Hepatocyte (in vitro differentiated cells): ENCODE measurements at places on chromosomes 3 and 15. TPM values are rescaled to one million over a fixed set of nuclear protein-coding genes. Genes with fewer than 3 reads are reported as not detected.

- DNase-seq = no peak
- no peak overlapping the region for H3K27ac ChIP-seq
- H3K27me3 ChIP-seq = no peaks in the 10 kb centered on the region
Measured at GRCh38 chr15:55179141-55179540, 17.6 kb downstream of the RSL24D1 start.

TMC3 gene
- 0.12 and 0.43 TPM in 2 replicates for total RNA-seq

- no peak overlapping the region for H3K27ac ChIP-seq
- H3K4me3 ChIP-seq = no peak overlapping the region
- no peak for DNase-seq
- no peaks in the 10 kb centered on the region for H3K27me3 ChIP-seq
Measured at GRCh38 chr3:11565072-11565471, 78.6 kb downstream of the VGLL4 start.

GRCh38 chr3:133939463-133939835, 43.8 kb upstream of the RAB6B start:
- no peak overlapping the region for H3K27ac ChIP-seq
- H3K36me3 ChIP-seq = no peaks in the 10 kb centered on the region

DNA sequence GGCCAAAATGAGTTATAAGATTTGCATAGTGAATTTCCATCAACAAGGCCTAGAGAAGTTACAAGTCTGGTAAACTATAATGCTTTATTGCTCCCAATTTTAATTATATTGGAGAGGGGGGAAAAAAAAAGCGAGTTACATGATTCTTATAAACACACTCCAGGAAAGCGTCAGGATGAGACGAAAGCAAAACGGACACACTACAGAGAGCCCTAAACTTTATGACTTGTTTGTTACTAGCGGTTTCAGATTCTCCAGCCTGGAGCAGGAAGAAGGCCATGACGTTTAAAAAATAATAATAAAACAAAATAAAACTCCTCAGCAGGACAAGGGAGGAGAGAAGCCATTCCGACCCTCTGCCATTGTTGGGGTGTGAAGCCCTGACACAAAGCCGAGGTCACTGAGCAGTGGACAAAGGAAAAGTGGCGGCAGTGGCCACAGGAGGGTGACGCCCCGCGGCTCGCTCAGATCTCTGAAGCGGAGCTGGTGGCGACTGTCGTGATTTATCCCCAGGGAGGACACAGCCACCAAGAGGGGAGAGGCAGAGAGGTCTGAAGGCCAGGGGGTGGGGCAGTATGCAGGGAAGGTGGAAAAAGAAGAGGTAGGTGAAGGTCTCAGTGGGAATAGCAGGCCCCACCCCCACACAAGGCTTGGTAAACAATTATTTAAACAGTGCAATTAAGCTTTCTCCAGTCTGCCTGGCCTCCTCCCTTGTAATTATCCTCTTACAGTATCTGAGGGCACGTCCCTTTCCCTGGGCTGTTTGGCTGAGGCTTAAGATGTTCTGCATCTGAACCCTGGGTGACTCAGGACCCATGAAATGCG, 45.3 kb downstream of the ADAMTS9 start:
- no peaks in the 10 kb centered on the region for H3K27me3 ChIP-seq
- H3K4me3 ChIP-seq = no peak overlapping the region
- no peaks in the 10 kb centered on the region for H3K36me3 ChIP-seq
- H3K27ac ChIP-seq = peak overlapping the region; percentile 83

GRCh38 chr15:66587749-66588148, 22.0 kb upstream of the LCTL start:
- no peaks in the 10 kb centered on the region for H3K4me1 ChIP-seq
- no peak overlapping the region for H3K4me3 ChIP-seq
- DNase-seq = no peak
- no peaks in the 10 kb centered on the region for H3K36me3 ChIP-seq
- no peaks in the 10 kb centered on the region for H3K27me3 ChIP-seq

GRCh38 chr15:82788496-82788895, 17.4 kb downstream of the FSD2 start:
- DNase-seq = no peak
- no peaks in the 10 kb centered on the region for H3K27me3 ChIP-seq
- H3K4me1 ChIP-seq = no peaks in the 10 kb centered on the region
- H3K36me3 ChIP-seq = no peaks in the 10 kb centered on the region
- H3K4me3 ChIP-seq = no peak overlapping the region

- H3K27me3 ChIP-seq = no peaks in the 10 kb centered on the region
- no peak overlapping the region for H3K27ac ChIP-seq
- H3K36me3 ChIP-seq = no peaks in the 10 kb centered on the region
- H3K4me1 ChIP-seq = peaks cover 31% of the 10 kb centered on the region
Measured at GRCh38 chr3:25465266-25465860, 37.3 kb downstream of the RARB start.

DNA sequence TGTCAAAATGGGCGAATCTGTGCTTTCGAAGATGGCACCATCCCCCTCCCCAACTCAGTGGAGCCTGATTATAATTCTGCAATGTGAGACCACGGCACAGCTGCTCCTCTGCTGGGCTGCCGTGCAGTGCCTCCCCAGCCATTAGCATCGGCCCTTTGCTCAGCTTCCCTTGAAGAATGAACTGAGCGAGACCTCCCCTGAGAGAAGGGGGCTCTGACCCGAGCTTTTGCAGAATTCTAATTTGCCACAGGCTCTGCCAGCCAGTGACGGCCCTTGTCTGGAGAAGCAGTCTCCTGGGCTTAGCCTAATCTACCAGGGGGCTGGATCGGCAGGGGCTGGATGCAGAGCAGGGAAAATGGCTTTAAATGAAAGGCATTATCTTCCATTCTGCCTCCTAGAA, 57.2 kb downstream of the GLDN start:
- H3K36me3 ChIP-seq = no peaks in the 10 kb centered on the region
- no peak for DNase-seq
- H3K27me3 ChIP-seq = no peaks in the 10 kb centered on the region
- no peak overlapping the region for H3K27ac ChIP-seq
- no peak overlapping the region for H3K4me3 ChIP-seq
- H3K4me1 ChIP-seq = no peaks in the 10 kb centered on the region

CFAP161 gene
- 0.32 TPM in 1 of 2 replicates, not detected in the other for total RNA-seq

ZNF502 gene
- total RNA-seq = 1.8 and 3.3 TPM in 2 replicates

GRCh38 chr3:186094271-186094670, 14.6 kb downstream of the ETV5 start:
- DNase-seq = no peak
- H3K27me3 ChIP-seq = no peaks in the 10 kb centered on the region
- H3K27ac ChIP-seq = no peak overlapping the region
- H3K4me3 ChIP-seq = no peak overlapping the region

GRCh38 chr3:197007296-197007940, 22.2 kb downstream of the MELTF start:
- H3K4me1 ChIP-seq = peaks cover 11% of the 10 kb centered on the region
- peak; percentile 65 for DNase-seq
- no peak overlapping the region for H3K4me3 ChIP-seq

ITGA11 gene
- total RNA-seq = 4.7 and 9.7 TPM in 2 replicates

- no peak overlapping the region for H3K27ac ChIP-seq
- no peak overlapping the region for H3K4me3 ChIP-seq
- peak; percentile 40 for DNase-seq
- H3K36me3 ChIP-seq = no peaks in the 10 kb centered on the region
Measured at GRCh38 chr3:22117751-22118346, 366.8 kb upstream of the ZNF385D start.

DNA sequence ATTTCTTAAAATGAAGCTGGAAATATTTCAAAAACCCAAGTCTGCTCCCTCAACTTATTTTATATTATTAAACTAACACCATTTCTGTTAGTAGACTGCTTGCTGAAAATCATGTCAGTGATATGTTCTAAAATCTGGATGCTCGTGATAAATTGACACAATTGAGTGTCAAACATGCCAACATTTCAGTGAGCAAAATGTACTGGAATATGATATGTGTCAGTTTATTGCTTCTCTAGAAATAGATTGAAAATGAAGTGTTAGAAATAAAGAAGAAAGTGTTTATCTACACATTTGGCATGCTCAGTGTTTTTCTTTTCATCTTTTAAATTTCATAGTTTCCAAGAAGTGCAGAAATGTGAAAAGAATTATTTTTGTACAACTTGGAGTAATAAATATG, 624.6 kb downstream of the SI start:
- H3K27ac ChIP-seq = no peak overlapping the region
- no peaks in the 10 kb centered on the region for H3K27me3 ChIP-seq
- no peaks in the 10 kb centered on the region for H3K4me1 ChIP-seq
- H3K4me3 ChIP-seq = no peak overlapping the region

- H3K36me3 ChIP-seq = no peaks in the 10 kb centered on the region
- no peaks in the 10 kb centered on the region for H3K27me3 ChIP-seq
- H3K4me1 ChIP-seq = peaks cover 6% of the 10 kb centered on the region
- H3K27ac ChIP-seq = no peak overlapping the region
Measured at GRCh38 chr3:77078279-77078678, 38.4 kb downstream of the ROBO2 start.

DNA sequence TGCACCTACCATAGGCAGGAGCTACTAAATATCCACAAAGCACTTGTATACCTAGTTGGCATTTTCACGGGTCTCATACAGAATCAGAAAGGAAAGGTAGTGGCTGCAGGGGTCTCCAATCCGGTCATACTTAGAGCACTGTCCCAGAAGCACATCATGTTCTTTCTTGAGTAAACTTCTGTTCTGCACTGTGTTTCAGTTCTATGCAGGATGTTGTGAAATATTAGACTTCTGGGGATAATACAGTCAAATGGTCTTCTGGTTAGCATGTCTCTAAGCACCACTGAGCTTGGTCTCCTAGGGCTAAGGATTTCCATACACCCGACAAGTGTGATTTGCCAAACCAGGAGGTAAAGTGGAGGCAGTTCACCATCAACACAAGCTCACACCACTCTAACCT, 27.9 kb downstream of the MINDY4B start:
- H3K4me3 ChIP-seq = no peak overlapping the region
- H3K27me3 ChIP-seq = no peaks in the 10 kb centered on the region
- H3K27ac ChIP-seq = no peak overlapping the region
- peaks cover 4% of the 10 kb centered on the region for H3K4me1 ChIP-seq
- H3K36me3 ChIP-seq = no peaks in the 10 kb centered on the region

- DNase-seq = peak; percentile 55
- H3K27ac ChIP-seq = no peak overlapping the region
- no peaks in the 10 kb centered on the region for H3K4me1 ChIP-seq
- H3K36me3 ChIP-seq = no peaks in the 10 kb centered on the region
- H3K27me3 ChIP-seq = no peaks in the 10 kb centered on the region
- no peak overlapping the region for H3K4me3 ChIP-seq
Measured at GRCh38 chr15:80615783-80616391, 79.2 kb upstream of the ABHD17C start.

- DNase-seq = no peak
- H3K4me3 ChIP-seq = no peak overlapping the region
- H3K27ac ChIP-seq = no peak overlapping the region
- no peaks in the 10 kb centered on the region for H3K4me1 ChIP-seq
- no peaks in the 10 kb centered on the region for H3K36me3 ChIP-seq
Measured at GRCh38 chr15:98955961-98956723, 51.5 kb downstream of the PGPEP1L start.

CDHR4 gene
- 0.57 TPM in 1 of 2 replicates, not detected in the other for total RNA-seq

GRCh38 chr3:189787632-189788031, 156.4 kb downstream of the TP63 start:
- no peaks in the 10 kb centered on the region for H3K36me3 ChIP-seq
- DNase-seq = no peak
- H3K4me1 ChIP-seq = no peaks in the 10 kb centered on the region
- no peaks in the 10 kb centered on the region for H3K27me3 ChIP-seq
- no peak overlapping the region for H3K4me3 ChIP-seq

EPM2AIP1 gene
- total RNA-seq = 32.4 and 34.8 TPM in 2 replicates

- no peak overlapping the region for H3K27ac ChIP-seq
- peaks cover 1% of the 10 kb centered on the region for H3K36me3 ChIP-seq
- no peak for DNase-seq
- no peaks in the 10 kb centered on the region for H3K4me1 ChIP-seq
- H3K4me3 ChIP-seq = no peak overlapping the region
Measured at GRCh38 chr3:179615458-179616173, 11.0 kb downstream of the NDUFB5 start.

GRCh38 chr3:107942244-107942643, 148.6 kb downstream of the CD47 start:
- H3K4me3 ChIP-seq = no peak overlapping the region
- no peak overlapping the region for H3K27ac ChIP-seq
- no peak for DNase-seq
- H3K27me3 ChIP-seq = no peaks in the 10 kb centered on the region
- H3K36me3 ChIP-seq = no peaks in the 10 kb centered on the region

DNA sequence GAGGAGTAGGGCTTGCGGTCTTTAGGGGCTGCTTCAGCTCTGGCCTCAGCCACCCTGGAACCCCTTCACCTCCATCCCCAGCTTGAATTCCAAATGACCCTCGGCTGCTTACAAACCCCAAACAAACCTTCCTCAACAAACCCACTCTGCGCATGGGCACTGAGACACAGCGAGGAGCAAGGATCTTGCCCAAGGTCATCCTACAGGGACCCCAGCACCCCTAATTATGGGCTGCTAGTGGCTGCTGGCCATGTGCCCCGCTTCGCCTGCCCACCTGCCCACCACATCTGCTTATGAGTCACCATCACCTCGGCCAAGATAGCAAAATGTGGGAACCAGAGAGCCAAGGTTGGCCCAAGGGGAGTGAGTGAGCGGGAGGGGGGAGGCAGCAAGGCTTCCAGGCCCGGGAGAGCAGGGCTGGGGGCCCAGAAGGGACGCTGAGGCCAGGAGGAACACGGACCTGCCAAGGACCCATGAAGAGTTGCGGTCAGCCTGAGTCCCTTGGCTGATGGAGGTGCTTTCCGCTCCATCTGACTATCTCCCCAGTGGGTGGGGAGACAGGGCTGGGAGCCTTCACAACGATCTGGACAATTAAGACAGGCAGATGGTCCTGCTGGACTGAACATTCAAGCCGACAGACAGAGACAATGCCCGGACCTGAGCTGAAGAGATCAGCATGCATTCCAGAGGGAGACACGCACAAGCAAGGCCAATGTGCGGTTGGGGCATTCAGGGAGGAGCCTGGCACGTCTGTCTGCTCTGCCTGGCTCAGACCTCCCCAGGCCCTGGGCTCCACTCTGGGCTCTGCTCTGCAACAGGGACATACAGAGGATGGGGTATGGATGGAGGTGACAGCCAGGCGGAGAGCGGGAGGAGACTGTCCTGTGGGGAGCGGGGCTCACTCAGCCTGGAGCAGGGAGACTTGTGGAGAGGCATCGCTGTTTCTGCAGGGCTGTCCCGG, 10.8 kb upstream of the GRIP2 start:
- H3K4me3 ChIP-seq = no peak overlapping the region
- no peaks in the 10 kb centered on the region for H3K27me3 ChIP-seq
- no peak for DNase-seq
- no peaks in the 10 kb centered on the region for H3K36me3 ChIP-seq
- no peak overlapping the region for H3K27ac ChIP-seq
- no peaks in the 10 kb centered on the region for H3K4me1 ChIP-seq

GRCh38 chr3:101195951-101196713, 124.2 kb downstream of the IMPG2 start:
- no peak overlapping the region for H3K27ac ChIP-seq
- peak; percentile 72 for DNase-seq
- H3K4me1 ChIP-seq = no peaks in the 10 kb centered on the region
- H3K27me3 ChIP-seq = no peaks in the 10 kb centered on the region
- H3K4me3 ChIP-seq = no peak overlapping the region
